ENCODE measurements at places on chromosomes 6 and 20.

DNA sequence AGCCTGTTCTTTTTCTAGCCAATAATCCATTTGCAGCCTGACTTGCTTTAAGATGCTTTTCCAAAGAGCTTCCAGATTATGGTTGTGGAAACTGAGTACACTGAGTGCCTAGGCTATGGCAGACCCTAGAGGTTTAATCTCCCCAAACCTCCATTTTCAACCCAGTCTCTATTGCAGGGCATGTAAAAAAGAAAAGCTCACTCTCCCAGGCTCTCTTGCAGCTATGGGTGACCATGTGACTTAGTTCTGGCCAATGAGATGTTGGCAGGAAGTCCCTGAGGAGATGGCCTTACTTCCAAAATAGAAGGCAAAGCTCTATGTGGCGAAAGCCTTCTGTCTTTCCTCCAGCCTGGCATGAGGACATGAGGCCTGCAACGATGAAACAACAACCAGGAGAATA, 3.8 kb downstream of the PDRG1 start:
- no peak for DNase-seq

DNA sequence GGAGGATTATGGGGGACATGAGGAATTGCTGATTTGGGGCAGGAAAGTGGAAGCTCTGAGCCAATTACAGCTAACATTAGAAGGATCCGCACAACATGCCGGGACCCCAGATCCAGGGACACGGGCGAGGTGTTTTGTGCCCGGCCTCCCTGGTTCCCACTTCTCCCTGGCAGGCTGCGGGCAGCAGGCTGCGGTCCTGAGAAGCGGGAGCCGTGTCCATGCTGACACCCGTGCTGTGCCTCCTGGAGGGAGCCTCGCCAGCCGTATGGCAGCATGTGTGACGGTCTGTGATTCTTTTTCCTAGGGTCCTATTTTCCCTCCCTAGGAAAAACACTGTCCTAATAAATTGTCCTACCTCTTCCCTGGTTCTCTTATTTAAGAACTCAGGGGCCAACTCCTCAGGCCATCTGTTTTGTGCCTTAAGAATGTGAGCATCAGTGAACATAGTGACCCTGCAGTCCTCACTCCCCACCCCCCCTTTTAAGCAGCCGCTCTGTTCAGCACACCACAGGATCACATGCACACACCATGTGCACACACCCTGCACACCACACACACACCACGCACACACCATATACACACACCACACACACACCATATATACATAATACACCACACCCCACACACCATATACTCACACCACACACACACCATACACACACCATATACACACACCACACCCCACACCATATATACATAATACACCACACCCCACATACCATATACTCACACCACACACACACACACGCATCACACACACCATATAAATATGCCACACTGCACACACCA, 49.9 kb downstream of the DACT2 start:
- DNase-seq, result no peak

DNA sequence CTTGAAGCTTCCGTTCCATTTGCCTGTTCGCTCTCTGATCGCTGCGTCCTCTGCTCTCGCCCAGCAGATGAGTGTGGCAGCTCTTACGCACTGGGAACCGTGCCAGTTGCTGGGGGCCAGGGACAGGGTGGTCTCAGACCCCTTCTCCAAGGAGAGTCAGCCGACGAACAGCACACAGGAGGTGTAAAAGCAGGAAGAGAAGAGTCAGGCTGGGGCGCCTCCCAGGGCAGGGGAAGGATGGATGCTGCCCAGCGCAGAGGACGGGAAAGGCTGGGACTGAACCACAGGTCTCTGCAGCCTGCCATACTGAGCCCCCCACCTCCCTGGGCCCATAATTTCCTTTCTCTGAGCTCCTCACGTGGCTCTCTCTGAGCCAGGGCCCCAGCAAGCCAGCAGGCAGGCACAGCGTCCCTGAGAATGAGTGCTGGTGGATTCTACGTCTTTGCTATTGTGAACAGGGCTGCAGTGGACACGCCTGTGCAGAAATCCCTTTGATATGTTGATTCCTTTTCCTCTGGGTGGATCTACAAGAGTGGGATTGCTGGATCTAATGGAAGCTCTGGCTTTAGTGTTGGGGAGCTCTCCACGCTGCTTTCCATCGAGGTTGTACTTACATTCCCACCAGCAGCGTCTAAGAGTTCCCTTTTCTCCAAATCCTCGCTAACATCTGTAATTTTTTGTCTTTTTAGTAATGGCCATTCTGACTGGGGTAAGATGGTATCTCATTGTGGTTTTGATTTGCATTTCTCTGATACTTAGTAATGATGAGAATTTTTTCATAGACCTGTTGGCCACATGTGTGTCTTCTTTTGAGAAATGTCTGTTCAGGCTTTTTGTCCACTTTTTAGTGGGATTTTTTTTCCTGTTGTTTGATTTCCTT, 104.1 kb downstream of the PSMB1 start:
- DNase-seq, result no peak

- DNase-seq, result peak; percentile 57
Observed at GRCh38 chr20:21521596-21522480, 8.0 kb upstream of the NKX2-2 start.

DNA sequence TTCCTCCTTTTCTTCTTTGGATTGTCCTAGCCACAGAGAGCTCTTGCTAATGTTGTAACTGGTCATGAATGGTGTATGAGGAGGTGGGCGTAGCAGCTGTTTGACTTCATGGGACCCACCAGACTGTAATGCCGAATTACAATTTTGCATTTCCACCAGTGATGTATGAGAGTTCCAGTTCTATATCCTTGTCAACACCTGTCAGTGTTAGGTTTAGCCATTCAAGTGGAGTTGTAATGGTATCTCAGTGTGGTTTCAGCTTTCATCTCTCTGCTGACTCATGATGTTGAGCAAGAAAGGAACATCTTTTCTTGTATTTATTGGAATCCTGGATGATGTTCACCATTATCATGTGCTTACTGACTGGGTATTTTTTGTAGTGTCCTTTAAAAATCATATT, 5.1 kb downstream of the IGF2R start:
- peak; percentile 6 for DNase-seq

- DNase-seq, result no peak
Observed at GRCh38 chr6:22363166-22363713, 66.4 kb upstream of the PRL start.

DNA sequence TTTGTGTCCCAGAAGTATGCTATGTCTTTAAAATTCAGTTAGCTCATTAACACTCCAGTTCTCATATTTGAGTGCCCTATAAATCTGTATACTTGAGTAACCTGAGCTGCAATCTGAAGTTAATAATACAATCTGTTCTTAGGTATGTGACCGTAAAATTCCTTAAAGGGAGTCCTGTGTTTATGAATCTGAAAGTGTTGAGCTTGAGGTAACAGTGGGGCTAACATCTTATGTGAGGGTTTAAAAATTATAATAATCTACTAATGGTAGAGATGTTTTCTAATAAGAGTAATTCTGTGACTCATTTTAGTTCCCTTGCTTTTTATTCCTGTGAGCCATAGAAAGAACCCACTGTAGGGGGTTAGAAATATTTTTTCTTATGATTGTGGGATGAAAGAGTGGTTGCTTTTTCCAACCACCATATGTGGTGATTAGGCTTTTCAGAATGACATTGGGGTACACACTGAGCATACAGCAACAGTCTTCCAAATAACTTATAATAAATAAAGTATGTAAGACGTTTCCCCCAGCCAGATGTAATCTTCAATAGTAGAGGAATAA, 121.2 kb downstream of the BCKDHB start:
- DNase-seq, result no peak

- no peak for DNase-seq
Observed at GRCh38 chr20:654417-654750, 1.4 kb upstream of the SRXN1 start.

GRCh38 chr6:108565893-108566292, 5.2 kb downstream of the FOXO3 start:
- no peak for DNase-seq

- no peak for DNase-seq
Observed at GRCh38 chr20:45863543-45864470, 6.4 kb downstream of the ZSWIM3 start.

- DNase-seq, result no peak
Observed at GRCh38 chr6:155599561-155599960, 143.9 kb upstream of the NOX3 start.

DNA sequence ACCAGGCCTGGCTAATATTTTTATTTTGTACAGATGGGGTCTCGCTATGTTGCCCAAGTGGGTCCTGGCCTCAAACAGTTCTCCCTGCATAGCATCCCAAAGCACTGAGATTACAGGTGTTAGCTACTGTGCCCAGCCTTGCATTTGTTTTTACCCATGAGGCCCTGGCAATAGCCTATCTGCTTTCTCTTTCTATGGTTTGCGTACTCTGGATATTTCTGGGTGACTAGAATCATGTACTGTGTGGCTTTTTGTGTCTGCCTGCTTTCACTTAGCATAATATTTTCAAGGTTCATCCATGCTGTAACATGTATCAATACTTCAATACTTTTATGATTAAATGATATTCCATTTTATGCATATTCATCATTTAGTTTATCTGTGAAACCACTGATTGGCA, 451.7 kb downstream of the GRIK2 start:
- DNase-seq, result no peak

DNA sequence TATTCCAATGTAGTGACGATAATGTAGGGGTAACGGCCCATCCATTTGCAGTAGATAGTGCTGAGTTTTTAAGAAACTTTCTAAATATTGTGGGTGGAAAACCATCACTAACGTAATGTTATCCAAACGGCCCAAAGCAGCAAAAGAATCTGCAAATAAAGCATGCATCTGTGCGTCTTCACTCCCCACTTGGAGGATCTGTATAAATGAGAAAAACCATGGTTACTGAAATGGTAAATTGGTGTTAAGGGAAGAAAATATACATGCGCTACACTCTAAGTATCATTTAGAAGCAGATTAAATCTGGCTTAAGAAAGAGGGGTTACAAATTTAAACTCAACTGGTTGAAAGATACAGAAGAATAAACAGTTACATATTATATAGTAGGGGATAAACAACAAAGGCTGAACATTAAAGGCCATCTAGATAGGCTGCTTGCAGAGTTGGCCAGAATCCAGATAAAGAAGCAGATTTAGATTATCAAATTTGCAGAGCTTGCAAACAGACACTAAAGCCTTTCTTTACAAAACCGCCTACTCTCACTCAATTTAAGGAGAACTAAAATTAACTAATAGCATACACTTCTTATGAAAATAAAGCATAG, 93.3 kb downstream of the SESN1 start:
- no peak for DNase-seq

DNA sequence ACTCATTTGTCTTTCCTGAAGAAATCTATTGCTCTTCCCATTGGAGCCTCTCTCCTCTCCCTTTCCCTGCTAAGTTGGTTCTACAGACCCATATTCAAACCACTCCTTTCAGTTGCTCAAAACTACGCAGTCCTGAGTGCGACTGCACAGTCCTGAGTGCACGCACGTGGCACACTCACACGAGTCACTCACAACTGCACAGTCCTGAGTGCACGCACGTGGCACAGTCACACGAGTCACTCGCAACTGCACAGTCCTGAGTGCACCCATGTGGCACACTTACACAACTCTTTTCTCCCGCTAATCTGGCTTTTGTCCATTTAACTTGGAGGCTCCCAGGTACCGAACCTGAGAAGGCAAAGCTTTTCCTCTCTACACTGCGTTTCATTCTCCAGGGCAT, 159.7 kb downstream of the RNASET2 start:
- DNase-seq, result no peak

DNA sequence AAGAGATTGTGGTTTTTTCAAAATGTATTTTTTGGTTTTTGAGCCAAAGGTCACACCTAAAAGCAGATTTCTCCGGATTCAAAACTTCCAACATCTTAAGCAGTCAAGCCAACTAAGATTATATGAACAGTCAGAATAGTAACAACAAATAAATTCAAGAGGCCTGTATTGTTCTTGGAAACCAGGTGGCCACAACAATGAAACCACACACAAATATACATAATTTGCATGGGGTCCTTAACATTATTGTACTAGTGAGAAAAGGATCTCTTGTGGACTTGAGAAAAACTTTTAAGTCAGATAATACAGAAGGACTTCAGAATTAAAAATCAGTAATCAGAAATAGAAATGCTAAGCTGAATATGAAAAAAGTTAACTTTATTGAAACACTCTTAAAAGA, 40.6 kb downstream of the NOL7 start:
- no peak for DNase-seq

DNA sequence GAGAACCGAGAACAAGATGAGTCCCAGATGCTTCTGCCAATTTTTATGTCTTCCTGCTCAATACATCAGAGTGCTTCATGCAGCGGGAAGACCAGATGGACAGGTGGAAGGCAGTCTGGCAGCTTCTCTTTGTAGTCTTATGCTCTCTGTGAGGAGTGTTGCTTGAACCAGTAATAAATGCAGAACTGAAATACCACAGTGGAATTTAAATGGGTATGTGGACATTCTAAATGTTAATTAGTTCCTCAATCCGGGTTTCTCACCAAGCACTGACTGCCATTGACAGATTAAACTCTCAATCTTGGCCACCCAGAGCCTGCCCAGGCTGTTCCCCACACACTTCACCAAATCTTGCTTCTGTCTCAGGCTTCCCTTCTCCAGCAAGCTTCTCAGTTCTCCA, 695.5 kb upstream of the CHD6 start:
- DNase-seq, result no peak

GRCh38 chr6:154621686-154622085, 111.2 kb upstream of the CNKSR3 start:
- DNase-seq, result no peak

DNA sequence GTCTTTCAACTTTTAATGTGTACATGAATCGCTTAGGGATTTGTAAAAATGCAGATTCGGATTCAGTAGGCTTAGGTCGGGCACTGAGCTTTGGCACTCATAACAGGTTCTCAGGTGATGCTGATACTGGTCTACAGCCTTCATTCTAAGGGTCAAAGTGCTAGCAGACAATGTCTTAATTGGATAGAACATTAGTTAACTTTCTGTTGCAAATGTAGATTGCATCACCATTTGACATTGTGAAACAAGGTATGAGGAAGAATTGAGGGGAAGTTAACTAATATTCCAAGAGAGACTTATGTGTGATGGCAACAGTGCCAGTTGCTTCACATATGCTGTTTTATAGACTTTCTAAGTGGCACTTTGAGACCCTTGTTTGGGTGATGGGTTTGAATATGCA, 86.9 kb downstream of the MLIP start:
- no peak for DNase-seq

DNA sequence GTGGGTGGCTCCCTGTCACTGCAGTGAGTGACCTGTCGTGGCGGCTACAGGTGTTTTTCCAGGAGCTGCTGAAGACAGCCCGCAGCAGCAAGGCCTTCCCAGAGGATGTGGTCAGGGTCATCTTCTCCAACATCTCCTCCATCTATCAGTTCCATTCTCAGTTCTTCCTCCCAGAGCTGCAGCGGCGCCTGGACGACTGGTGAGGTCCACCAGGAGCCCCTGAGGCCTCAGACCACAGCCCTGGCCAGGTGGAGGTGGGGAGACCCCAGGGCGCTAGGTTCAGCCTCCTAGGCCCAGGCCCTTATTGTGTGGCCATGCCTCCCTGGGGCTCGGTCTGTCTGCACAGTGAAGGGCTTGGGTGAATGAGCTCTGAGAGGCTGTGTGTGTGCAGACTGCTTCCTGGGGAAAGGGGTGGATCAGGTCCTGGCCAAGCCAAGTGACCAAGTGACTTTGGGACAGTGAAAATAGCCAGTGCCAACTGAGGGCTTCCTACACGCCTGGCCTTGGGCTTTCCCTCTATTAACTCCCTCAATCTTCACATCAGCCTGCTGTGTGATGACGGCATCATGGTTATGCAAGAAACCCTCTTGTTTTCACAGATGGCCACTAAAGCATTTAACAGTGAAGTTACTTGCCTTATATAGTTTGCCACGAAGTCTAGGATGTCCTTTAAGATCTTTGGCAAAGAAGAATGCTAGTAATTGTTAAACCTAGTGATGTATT, 6.4 kb downstream of the FGD2 start:
- DNase-seq, result no peak

- DNase-seq, result no peak
Observed at GRCh38 chr20:38402816-38403215, 32.3 kb downstream of the SNHG17 start.
